ENCODE measurements at places on chromosomes 4 and X. TPM values are rescaled to one million over a fixed set of nuclear protein-coding genes. Genes with fewer than 3 reads are reported as not detected.

DNA sequence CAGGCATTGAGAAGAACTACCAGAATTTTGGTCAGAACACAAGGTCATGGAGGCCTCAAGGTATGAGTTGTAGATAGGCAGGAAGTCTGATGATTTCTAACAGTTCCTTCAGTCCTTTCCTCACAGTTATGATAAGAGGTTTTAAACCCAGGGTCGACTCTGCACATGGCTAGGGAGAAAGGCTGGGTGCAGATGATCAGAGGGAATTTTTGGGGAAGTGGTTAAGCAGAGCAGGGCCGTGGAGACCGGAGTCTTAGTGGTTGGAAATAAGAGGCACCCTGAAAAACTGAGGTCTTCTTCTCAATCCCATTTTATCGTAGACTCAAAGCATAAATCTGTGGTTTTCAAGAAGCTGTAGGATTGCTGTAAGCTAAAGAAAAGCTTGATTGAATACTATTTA lies 118.5 kb upstream of the ANK2 start:
- no peak for DNase-seq

GRCh38 chr4:26558166-26558895 lies 25.6 kb upstream of the TBC1D19 start:
- DNase-seq: no peak

DNA sequence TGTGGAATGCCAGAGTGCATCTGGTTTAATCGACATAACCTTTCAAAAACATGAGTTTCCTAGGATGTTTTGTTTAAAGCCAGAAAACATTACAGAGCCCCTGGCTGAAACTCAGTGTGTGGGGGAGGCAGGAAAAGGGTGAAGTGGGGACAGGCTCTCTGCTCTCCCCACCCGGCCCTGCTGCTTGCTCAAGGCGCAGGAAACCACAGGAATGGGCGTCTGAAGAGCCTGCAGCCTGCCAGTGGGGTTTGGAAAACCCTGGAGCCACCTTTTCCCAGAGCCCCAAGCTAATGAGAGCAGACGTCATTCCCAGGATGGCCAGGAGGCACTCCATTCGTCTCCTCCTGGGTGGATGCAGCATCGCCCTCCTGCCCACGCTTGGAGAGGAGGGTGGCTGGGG lies 240.6 kb downstream of the AFAP1 start:
- peak; percentile 84 for DNase-seq

The TTC29 gene
- total RNA-seq: not detected

The KIAA1210 gene
- total RNA-seq: not detected

DNA sequence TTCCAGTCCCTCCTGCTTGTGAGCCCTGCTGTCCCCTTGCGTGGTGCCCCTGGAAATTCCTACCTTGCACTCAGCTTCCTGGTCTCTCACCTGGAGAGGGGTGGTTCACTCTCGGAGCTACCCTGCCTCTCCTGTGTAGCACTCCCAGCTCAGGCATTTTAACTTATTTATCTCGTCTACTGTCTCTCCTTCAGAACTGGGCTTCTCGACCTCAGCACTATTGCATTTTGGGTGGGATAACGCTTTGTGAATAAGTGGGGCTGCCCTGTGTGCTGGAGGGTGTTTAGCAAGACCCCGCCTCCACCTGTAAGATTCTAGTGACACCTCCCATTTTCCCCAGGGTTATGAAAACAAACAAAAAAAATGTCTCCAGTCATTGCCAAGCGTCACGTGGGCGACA lies 56.0 kb upstream of the SORCS2 start:
- DNase-seq: no peak

GRCh38 chr4:18441203-18441590 lies 419.6 kb upstream of the LCORL start:
- DNase-seq: no peak

The LEF1 gene
- total RNA-seq: 0.63 TPM

GRCh38 chr4:6778435-6778834 lies 4.1 kb upstream of the KIAA0232 start:
- no peak for DNase-seq

DNA sequence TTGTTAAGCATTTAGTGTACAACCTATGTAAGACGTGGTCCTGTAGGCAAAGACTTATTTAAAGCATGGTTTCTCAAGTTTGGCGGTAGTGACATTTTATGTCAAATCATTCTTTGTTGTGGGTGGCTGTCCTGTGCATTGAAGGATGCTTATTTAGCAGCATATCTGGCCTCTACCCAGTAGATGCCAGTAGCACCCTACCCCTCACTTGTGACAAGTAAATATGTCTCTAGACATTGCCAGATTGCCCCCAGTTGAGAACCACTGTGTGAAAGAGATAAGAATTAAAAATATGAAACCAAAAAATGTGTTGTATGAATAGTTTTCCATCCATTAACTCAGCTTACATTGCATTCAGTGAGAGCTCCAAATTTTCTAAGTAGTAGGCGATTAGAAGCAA lies 25.5 kb downstream of the MMAA start:
- DNase-seq: no peak

The ADH7 gene
- total RNA-seq: not detected

DNA sequence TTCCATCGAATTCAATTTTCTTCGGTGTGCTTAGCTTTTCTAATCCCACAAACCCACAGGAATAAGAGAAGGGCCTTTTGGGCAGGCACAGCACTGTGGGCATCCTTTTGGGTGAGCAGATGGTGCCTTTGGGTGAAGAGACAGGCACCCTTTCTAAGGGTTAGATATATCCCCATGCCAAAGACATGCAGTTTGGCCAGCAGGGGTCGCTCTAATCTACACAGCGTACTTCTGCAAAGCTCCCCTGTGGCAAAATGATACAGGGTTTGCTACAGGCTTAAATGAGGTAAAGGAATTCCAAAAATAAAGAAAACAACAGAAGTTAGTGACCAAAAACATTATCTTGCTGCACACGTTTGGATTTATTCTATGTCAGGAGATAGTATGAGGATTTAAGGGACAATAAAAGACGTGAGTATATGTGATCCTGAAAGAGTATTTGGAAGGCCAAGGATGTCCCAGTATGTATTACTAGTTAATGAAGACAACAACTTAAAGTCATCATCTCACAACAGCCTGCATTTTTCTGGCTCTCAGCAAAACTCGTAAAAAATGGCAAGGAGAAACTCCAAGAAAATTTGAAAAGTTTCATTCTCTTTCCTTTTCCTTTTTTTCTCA lies 49.5 kb downstream of the PHEX start:
- DNase-seq: peak; percentile 81

The PAGE1 gene
- total RNA-seq: not detected

GRCh38 chr4:127548990-127549925 lies 83.5 kb upstream of the INTU start:
- DNase-seq: no peak

The SMIM43 gene
- total RNA-seq: 1.1 TPM

- DNase-seq: no peak
These were observed 37.6 kb upstream of the TMPRSS11B start for GRCh38 chr4:68283095-68283494.

DNA sequence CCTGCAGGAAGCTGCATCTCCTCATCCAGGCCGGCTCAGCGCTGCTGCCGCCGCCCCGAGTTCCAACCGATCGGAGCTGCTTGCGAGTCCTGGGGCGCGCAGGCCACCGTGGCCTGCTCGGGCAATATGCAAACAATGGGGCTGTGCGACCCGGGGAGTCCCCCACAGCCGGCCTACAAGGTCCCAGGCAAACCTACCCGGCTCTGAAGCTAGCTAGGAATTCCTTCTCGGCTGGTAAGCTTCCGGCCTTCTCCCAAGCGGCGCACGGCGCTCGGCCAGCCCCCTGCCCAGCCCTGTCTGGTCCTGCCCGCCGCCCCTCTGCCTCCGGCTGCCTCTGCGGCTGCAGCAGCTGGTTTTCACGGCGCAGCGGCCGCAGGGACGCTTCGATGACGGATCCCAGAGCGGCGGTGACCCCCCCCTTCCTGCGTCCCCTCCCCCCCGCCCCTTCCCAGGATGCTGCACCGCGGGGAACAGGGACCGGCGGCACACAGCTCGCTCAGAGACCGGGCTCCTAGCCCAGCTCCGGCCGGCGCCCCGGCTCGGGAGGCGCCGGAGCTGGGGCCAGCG lies 59.4 kb downstream of the TSC22D3 start:
- peak; percentile 19 for DNase-seq

DNA sequence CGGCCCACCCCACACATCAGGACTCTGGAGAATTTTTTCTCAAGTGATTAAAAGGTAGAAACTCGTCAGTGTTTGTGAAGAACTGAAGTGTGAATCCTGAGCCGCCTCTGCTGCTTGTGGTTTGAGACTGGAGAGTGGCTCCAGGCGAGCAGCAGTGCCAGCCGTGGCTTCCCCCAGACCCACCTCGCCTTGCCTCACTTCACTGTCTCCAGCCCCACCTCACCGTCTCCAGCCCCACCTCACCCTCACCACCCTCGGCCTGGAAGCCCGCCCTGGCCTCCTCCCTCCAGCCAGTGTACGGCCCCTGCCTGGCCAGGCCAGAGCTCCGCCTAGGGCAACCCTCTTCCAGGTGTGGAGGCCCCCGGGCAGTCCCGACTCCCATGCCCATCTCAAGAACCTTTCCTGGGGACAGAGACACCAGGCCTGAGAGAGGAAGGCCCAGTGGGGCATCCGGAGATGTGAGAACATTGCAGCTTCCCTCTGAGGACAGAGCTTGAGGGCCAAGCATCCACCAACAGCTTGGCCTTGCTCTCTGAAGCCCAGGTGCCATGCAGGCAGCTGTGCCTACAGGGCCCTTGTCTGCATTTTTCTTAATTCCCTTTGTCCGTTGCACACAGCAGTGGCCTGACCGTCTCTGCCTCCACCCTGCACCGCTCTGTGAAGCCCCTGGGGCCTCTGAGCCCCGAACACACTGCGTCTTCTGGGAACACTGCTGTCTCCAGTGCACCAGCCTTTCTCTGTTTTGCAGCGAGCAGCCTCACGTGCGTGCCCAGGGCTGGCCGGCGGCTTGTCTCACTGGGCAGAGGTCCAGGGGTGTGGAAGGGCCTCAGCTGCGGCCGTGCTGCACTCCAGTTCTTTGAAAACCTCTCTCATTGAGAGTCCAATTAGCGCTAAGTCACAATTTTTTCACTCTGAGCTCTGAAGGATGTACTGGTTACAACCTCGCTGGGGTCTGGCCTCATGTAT lies 13.8 kb downstream of the SH3BP2 start:
- DNase-seq: peak; percentile 64

The MEPE gene
- not detected for total RNA-seq

GRCh38 chrX:130109429-130110378 lies 593 bp downstream of the ELF4 start:
- DNase-seq: peak; percentile 54

GRCh38 chr4:38075370-38076152 lies 115.4 kb downstream of the PTTG2 start:
- DNase-seq: peak; percentile 87

GRCh38 chr4:25890571-25891485 lies 23.2 kb upstream of the SMIM20 start:
- DNase-seq: no peak

- DNase-seq: peak; percentile 47
These were observed 33.8 kb downstream of the LONRF3 start for GRCh38 chrX:119008110-119008744.

DNA sequence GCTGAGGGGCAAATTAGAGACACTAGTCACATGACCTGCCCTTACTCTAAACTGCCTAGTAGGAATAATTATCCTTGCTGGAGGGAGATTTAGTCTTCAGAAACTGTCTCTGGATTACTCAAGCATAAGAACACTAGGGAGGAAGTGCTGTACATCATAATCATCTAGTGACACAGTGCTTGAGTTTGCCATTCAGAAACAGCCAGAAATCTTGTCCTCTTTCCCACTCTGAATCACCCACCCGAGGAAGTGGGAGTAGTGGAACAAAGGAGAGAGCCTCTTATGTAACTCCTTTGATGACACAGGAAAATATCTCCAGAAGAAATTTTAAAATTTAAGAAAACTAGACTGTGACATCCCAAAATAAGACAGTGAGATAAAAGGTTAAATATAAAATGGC lies 69.3 kb upstream of the PCDH19 start:
- no peak for DNase-seq

The NOA1 gene
- 21.2 TPM for total RNA-seq

The APBB2 gene
- 75.8 TPM for total RNA-seq

The PHOX2B gene
- not detected for total RNA-seq

The SPANXA2 gene
- not detected for total RNA-seq

GRCh38 chrX:123779908-123780396 lies 47.1 kb upstream of the THOC2 start:
- DNase-seq: no peak

DNA sequence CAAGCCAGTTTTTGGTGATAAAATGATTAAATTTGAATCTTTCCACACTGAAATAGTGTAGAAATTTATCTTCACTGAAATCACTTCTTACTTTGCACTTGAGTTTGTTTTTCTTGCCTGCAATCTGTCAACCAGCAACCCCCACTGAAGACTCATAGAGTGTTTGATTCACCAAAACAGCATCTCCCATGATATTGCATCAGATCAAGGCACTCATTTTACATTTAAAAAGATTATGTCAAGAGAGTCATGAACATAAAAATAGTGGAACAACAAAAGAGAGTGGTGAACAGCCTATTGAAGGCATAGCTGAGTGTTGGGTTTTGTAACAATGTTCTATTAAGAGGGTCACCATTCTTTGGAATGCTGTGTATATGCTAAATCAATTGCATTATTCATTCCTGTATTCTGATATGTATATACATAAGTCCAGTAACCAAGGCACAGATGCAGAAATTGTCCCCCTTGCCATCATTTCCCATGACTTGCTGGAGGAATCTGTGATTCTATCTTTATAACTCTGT lies 1934.9 kb downstream of the ARAP2 start:
- no peak for DNase-seq

DNA sequence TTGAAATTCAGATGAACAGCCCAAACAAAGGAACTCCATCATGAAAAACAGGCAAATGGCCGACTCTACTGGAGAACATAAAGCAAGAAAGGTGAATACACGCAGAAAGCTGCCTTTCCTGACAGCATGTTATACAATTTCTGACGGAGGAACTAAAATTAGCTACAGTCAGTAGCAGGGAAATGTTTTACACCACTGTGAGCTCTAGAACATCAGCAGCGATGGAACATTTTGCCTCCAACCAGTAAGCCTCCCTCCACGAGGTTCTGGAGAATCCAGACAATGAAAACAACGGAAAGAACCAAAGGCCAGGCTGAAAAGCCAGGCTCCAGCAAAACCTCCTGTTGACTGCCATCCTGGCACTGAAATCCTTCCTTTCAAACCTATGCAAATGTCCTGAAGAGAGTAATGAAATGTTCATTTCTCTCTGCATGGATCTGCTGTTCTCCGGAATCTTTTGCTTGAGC lies 78.9 kb downstream of the IRF2 start:
- DNase-seq: no peak

The HS3ST1 gene
- 2.5 TPM for total RNA-seq

The CSAG2 gene
- total RNA-seq: not detected

The ABCG2 gene
- total RNA-seq: 0.90 TPM

The FMR1 gene
- 49.6 TPM for total RNA-seq

GRCh38 chr4:11817088-11817487 lies 388.4 kb upstream of the HS3ST1 start:
- DNase-seq: peak; percentile 43

- no peak for DNase-seq
These were observed 97.5 kb upstream of the CXXC4 start for GRCh38 chr4:104592183-104592582.

- DNase-seq: no peak
These were observed 1.3 kb downstream of the NOP14 start for GRCh38 chr4:2961811-2962441.

GRCh38 chr4:23084559-23085248 lies 392.0 kb downstream of the GBA3 start:
- DNase-seq: no peak
